Posterior cingulate gyrus (tissue), 11 donors: ENCODE measurements at places on chromosomes 5 and 9.

GRCh38 chr5:147485046-147485445 lies 24.8 kb downstream of the DPYSL3 start:
- DNase-seq = no peak

DNA sequence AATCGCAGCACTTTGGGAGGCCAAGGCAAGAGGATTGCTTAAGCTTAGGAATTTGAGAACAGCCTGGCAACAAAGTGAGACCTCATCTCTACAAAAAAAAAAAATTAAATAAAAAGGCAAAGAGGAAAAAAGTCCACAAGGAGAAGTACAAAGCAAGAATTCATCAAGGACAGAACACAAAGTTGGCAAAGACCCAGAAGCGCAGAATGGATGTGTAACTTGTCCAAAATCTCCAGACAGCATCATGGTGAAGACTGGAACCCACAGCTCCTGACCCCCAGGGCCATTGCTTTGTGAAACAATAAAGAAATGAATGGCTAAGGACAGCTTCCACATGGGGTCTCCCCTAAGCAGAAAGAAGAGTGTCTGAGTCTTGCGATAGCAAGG lies 7.8 kb downstream of the HSD17B3 start:
- DNase-seq = no peak

- no peak for DNase-seq
Measured at GRCh38 chr9:69762527-69762926, 2.7 kb upstream of the PTAR1 start.

- no peak for DNase-seq
Measured at GRCh38 chr9:113563826-113564497, 100.4 kb downstream of the RGS3 start.

DNA sequence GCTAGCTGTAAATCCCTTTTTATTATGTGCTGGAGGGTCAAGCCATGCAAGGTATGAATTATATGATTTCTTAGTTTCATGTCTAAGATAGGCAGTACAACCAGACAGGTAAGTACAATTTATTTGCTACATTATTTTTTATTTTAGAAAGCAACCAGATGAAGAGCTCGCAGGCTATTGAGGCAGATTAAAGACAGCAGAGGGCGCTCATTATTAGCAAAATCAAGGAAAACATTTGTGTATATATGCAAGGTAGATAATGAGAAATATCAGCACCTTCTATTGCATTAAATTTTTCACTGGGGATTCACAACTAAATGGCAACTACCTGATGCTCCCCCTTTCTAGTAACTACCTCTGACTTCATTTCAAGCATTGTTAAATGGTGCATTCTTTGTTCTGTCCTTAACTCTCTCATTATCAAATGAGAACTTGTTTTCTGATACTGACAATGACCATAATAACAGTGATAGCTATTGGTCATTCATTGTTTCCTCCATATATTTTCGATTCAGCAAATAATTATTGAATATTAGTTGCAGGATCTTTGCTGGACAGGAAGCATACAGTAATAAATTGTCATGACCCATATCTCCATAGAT lies 8.6 kb downstream of the SCGB3A2 start:
- no peak for DNase-seq
